Panc1 (cell line): ENCODE measurements at places on chromosomes 12 and 14.

- no peak for DNase-seq
Measured at GRCh38 chr14:106141242-106142220, 615.1 kb downstream of the TMEM121 start.

- DNase-seq, result no peak
Measured at GRCh38 chr12:13088496-13088895, 15.0 kb downstream of the GSG1 start.

DNA sequence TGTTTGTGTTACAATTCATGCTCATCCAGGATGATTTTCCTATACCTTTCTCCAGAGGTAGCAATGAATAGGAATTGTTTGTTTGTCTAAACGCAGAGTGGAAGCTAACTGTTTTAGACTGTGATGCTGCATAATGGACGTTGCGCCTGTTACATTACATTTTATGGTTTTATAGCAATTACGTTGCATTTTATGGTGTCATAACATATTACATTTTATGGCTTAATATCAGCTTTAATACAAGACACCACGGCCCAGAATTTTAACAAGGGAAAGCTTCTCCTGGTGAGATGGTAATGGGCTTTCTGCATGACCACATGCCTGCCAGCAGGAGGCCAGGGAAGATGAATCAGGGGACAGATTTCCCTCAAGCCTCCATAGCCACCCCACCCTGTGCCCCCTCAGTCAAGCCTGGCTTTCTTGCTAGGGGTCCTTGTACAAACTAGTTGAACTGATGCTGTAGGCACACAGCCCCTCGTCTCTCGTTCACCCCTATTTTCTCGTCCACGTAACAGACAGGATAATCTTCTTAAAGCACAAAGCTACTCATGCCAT, 56.5 kb downstream of the HSPB8 start:
- DNase-seq, result no peak

- DNase-seq, result no peak
Measured at GRCh38 chr12:3463921-3464320, 27.1 kb upstream of the PRMT8 start.

DNA sequence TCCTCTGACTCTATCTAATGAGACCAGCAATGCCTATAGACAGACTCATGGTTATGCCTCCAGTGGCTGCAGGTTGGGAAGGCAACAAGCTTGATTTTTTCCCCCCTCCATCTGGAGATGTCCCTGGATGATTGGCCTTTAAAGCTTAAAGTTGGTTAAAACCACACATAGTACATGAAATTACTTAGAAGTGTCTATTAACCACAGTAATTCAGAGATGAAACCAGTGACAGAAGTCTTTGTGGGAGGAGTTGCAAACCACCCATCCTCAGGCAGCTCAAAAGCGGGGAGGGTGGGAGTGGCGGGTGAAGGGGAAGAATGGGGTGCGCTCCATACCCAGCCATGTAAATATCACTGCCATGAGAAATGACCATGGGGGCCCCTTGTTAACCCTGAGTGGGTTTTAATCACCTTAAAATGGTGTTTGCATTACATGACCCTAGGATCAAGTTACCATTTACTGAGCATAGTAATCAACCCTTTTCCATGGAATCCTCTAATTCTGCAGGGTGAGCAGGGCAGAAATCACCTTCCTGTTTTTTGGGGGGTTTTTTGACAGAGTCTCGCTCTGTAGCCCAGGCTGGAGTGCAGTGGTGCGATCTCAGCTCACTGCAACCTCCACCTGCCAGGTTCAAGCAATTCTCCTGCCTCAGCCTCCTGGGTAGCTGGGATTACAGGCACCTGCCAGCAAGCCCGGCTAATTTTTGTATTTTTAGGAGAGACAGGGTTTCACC, 133.5 kb downstream of the FOXN3 start:
- no peak for DNase-seq

GRCh38 chr12:53338017-53338416, 1.9 kb upstream of the SP7 start:
- no peak for DNase-seq

- no peak for DNase-seq
Measured at GRCh38 chr12:98869886-98870503, 224.9 kb downstream of the APAF1 start.

DNA sequence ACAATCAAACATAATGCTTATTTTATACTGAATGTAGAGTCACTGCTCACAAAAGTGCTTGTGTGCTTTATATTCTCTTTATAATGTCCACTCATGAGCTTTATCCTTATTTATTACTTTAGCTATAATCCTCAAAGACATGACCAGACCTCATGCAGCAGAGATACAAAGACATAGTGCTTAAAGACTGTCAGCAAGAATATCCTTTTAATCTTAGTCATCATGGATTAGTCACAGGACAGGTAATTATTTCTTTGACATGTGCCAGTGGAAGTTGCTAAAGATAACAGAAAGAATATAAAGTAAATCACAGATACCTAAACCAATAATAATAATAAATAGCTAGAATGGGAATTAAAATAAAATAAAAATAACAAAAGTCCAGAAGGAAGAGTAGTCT, 707.5 kb downstream of the BCL11B start:
- no peak for DNase-seq

DNA sequence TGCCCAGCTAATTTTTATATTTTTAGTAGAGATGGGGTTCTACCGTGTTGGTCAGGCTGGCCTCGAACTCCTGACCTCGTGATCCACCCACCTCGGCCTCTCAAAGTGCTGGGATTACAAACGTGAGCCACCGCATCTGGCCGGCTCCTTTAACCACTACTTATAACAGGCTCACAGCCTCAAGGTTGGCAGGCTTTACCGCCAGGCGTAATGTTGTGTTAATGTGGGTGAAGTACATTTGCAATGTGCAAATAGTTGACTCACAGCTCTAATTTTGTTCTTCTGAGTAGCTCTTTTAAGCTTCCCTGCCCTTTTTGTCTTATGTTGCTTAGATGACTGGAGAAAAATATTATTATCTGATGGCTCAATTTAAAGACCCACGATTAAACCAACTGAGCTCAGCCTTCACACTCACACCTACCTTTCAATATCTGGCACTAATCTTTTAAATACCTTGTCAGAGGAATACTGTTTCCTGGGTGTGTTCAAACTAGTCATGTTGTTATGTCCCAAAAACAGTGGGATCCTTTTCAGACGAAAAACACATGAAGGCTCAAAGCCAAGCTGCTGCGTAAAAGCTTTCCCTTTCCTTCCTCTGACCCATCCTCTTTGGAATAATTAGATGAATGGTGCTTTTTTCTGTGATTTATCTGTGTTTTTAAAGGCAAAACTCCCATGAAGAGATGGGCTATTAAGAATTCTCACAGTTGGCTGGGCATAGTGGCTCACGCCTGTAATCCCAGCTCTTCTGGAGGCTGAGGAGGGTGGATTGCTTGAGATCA, 57.2 kb upstream of the USP44 start:
- DNase-seq, result peak; percentile 72

GRCh38 chr14:80946187-80946586, 4.6 kb upstream of the CEP128 start:
- DNase-seq, result no peak

GRCh38 chr14:68692216-68692615, 100.7 kb downstream of the ZFP36L1 start:
- no peak for DNase-seq

- no peak for DNase-seq
Measured at GRCh38 chr14:58549105-58549757, 88.5 kb upstream of the DACT1 start.

GRCh38 chr12:16347391-16348298, at the start of gene MGST1:
Gene MGST1, plus strand, starts transcription at chr12:16347645. Its CDS starts 6,608 bp downstream, at chr12:16354253.
- no peak for DNase-seq

DNA sequence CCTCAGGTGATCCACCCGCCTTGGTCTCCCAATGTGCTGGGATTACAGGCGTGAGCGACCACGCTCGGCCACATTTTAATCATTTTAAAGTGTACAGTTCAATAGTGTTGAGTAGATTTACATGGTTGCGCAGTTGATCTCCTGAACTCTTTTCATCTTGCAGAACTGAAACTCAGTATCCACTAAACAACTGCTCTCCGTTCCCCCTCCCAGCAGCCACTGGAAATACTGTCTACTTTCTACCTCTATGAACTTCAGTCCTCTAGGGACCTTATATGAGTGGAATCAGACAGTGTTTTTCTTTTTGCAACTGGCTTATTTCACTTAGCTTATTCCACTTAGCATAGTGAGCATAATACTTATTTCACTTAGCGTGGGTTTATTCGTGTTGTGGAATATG, 53.7 kb downstream of the KCTD10 start:
- no peak for DNase-seq

DNA sequence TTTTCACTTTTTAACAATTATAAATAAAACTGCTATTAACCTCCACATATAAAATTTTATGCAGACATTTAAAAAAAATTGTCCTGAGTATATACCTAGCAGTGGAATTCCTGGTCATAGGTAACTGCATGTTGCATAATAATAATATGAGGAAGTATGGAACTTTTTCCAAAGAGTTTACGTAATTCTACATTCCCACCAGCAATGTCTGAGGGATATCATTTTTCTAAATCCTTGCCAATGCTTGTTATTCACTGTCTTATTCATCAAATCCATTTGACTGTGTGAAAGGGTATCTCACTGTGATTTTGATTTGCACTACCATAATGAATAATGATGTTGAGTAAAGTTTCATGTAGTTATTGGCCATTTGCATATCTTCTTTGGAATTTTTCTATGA, 393.8 kb downstream of the LRFN5 start:
- DNase-seq, result no peak

- no peak for DNase-seq
Measured at GRCh38 chr14:95294834-95295599, 24.7 kb downstream of the CLMN start.

DNA sequence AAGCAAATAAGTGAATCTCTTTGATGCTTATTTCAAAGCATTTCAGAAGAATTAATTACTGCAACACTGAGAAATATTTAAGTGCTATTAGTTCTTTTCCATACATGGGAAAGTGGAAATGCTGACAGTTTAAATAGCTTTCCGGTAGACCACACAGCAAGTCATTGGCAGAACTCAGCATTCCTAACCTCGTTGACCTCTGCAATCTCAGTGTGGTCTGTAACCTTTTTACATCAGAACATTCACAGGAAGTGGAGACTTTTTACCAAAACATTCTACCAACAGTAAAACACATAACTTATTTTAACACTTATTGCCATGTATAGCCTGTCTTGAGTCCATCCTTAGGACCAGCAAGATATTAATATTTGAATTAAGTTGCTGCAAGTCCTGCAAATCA, 249.5 kb upstream of the DCN start:
- no peak for DNase-seq

DNA sequence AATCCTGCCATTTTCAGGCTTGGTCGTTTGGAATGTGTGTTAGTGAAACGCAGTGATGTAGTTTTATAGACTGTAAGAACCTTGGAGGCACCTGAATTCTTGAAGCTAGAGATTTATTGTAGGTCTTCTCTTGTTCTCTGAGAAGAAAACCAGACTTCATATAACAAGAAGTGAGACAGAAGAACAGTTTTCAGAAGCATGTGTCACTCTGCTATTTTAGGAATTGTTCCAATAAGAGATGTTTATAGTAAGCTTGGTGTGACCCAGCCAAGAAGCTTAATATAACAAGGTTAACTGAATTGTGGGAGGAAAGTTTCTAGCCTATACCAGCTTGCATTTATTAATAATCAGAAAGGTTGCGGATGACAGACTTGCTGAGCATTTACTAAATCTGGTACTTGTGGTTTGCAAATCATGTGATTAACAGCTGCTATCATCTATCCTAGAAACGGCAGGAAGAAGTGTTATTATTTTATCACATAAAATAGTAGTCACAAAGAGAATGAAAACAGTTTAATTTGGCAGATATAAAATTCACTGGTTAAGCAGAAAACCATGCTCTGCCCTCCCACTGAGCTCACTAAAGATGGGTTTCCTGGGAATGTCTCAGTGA, 49.2 kb upstream of the BCAT1 start:
- peak; percentile 10 for DNase-seq

DNA sequence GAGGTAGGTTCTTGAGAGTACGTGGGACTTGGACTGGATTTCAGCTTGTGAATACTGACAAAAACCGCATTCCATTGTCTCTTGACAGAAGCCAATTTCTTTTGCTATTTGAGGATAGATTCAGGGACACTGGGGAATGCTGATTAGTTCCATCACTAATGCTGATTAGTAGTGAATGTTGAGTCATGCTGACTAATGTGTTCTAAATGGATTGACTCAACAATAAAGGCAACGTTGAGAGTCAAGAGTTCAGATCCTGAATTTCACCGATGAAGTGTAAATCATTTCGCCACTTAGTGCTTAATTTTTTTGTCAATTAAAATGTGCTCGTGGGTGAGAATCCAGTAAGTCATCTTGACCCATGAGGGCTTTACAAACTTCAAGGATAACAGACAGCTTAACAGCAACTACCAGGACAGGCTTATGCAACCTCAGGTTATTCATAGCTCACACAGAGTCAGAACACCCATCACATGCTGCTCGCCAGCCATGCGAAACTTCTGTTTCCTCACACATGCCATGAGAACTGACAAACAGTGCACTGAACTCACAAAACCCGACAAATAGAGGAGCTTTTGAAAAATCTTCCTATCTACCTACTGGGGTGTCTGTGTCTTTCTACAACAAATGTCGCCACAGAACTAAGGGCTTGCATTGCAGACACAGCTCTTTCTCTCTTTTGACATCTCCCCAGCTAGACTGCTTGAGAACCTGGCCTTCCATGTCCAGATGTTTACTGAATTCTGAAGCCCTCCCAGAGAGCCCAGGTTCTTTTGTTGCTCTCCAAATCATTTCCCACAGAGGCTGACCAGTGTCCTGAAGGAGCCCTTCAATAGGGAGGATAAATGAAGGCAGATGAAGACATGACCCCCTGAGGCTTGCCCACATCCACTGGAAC, 316.4 kb downstream of the ZFP36L1 start:
- no peak for DNase-seq

GRCh38 chr14:72892103-72892878, 1.6 kb downstream of the DPF3 start:
- no peak for DNase-seq

- no peak for DNase-seq
Measured at GRCh38 chr12:108568338-108569154, 6.2 kb downstream of the ISCU start.

GRCh38 chr14:89309670-89310177, 107.3 kb downstream of the FOXN3 start:
- DNase-seq, result no peak

GRCh38 chr12:113381220-113381619, 22.5 kb downstream of the SDS start:
- DNase-seq, result no peak

DNA sequence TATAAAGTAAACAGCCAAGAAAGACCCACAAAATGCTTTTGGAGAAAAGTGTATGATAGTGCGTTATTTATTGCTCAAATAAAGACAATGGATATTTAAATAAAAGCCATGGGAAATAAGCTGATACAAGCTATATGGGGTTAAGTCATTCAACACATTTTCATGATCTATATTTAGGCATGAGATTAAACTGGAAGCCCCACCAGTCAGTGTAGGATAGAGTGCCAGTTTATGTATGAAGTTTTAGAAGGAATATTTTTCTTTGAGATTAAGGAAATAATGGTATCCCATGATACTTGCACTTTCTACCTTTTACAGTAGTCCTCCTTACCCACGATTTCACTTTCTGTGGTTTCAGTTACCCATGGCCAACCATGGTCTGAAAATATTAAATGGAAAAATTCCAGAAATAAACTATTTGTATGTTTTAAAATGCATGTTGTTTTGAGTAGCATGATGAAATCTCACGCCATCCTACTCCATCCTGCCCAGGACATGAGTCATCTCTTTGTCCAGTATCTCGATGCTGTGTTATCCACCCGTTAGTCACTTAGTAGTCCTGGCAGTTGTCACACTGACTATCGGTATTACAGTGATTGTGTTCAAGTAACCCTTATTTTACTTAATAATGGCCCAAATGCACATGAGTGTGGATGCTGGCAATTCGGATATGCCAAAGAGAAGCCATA, 22.3 kb downstream of the SYT1 start:
- peak; percentile 79 for DNase-seq
